ENCODE measurements at places on chromosomes 3 and 15. TPM values are rescaled to one million over a fixed set of nuclear protein-coding genes. Genes with fewer than 3 reads are reported as not detected.

- DNase-seq, result peak; percentile 9
These were observed 66.5 kb downstream of the LEKR1 start for GRCh38 chr3:156892701-156893100.

DNA sequence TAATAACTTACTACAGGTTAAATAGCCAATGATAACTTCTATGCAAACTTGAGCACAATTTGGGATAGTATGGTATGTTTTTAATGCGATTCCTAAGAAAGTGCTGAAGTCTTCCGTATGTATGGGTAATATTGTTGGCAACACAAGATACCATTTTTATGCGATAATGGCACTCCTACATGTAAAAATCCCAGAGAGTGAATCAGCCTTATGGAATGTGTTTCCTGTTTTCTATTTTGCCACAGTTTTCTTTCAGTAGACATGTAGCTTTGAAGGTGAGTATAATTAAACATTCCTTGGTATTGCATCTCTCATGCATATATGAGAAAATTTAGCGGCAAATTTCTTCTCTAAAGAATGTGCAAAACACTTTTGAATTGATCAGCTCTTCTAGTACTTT, 396.8 kb upstream of the AZI2 start:
- DNase-seq, result peak; percentile 72

- DNase-seq, result peak; percentile 64
These were observed at the start of gene ADPRH for GRCh38 chr3:119579366-119580066. Gene ADPRH, plus strand, starts transcription at chr3:119579492. Its CDS starts 2,678 bp downstream, at chr3:119582170.

SCAMP2 gene
- 19.4 TPM for total RNA-seq

All from renal cortical epithelial cell (primary cell).